ENCODE measurements at places on chromosomes 11 and 22.
A peak's percentile ranks its signal among the peaks of the same experiment; 100 is the strongest.

- DNase-seq = no peak
Observed at GRCh38 chr11:57255618-57256017, 18.6 kb upstream of the APLNR start.

DNA sequence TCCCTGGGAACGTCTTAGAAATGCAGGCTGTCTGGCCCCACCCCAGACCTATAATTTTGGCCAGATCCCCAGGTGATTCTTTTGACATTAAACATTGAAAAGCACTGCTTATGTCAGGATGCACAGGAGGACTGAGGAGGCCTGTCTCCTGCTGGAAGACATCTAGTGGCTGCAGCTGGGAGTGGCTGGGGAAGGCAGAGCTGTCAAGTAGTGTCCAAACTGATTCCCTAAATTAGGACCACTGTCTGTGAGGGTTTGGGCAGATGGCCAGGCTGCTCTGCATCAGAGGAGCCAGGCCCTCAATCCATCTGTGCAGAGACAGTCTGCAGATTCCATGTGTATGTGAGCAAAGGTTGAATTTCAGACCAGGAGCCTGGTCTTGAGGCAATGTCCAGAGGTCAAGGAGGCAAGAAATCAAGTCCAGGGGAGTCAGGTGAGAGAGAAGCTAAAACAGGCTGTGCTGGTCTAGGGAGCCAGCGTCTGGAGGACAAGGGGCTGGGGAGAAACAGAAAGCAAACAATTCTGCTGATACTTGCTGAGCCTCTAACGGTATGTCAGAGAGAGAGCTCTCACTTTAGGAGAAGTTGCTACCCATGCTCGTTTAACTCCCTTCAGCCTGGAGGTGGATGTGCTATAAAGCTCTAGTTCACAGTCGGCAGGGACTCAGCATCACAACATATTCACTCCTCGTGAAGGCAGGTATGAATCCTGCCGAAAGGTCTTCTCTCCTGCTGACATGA is 15.3 kb upstream of the SYTL2 start:
- DNase-seq = peak; percentile 53

GRCh38 chr11:133503236-133503635 is 29.1 kb downstream of the OPCML start:
- DNase-seq = no peak

GRCh38 chr11:86793307-86793706 is 7.0 kb upstream of the PRSS23 start:
- no peak for DNase-seq

GRCh38 chr11:11036848-11037732 is 179.2 kb upstream of the ZBED5 start:
- DNase-seq = peak; percentile 61

DNA sequence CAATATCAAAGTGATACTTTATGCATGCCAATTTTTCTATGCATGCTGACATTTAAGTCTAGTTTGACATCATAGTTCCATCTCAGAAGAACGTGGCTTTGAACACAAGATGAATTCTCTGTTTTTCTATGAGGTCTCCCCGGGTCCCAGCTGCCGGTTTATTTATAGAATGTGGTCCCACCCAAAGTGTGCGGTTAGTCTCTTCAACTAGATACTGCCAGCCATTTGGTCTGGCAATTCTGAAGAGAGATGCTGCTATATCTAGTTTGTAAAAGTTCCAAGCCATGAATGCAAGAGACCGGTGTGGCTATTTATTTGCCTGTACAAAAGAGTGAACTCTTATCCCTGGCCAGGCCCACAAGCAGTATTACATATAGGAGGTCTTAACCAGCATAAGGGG is 9.2 kb downstream of the OR5A2 start:
- no peak for DNase-seq

GRCh38 chr11:14908214-14908880 is 16.3 kb upstream of the CYP2R1 start:
- peak; percentile 60 for DNase-seq

DNA sequence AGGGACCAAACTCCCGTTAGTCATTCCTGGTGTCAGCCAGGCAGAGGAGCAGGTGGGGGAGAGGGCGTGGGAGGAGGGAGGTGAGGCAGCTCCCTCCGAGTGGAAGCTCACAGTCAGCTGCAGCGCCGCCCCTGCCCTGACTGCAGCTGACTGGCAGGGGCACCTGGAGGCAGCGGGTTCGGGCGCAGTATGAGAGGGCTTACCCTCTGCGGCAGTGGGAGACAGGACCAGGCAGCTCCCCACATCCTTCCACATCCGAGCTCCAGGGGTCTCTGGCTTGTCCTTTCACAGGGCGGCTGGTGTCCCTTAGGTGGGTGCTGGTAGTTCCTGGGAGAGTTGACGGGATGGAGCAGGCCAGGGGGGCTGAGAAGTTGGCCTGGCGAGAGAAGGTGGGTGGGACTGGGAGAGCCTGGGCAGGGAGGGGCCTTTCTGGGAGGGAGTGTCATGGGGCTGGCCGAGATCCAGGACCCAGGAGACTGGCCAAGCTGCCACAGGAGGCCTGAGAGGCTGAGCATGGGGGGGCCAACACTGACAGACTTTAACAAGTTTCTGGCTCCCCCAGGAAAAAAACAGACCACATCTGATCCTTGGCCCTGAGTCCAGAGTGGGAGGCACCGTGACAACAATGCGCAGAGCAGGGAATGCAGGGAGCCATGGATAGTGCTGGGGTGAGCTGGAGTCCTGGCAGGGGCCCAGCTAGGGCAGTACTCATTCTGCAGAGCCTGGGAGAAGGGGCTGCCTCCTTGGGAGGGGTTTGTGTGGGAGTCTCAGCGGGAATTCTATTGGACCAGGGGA is 4.9 kb downstream of the ADORA2A start:
- DNase-seq = peak; percentile 42

DNA sequence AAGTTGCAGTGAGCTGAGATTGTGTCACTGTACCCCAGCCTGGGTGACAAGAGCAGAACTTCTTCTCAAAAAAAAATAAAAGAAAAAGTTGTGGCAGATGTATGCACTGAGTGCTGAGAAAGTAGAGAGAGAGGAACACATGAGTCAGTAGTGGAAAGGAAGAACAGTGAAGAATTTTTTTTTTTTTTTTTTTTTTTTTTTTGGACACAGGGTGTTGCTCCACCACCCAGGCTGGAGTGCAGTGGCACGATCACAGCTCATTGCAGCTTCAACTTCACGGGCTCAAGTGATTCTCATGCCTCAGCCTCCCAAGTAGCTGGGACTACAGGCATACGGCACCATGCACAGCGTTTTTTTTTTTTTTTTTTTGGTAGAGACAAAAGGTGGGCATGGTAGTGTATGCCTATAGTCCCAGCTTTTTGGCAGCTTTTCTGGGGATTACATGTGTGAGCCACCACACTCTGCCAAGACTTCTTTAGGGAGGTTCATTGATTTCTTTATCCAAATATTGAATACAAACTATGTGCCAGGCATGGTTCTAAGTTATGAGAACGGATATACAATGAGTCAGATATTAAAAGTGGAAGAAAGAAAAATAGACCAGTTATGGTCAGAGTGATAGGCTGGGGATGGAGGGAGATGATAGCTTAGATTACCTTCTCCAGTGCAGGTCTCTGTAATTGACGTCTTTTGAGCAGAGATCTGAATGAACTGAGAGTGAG is 62.0 kb downstream of the YAP1 start:
- peak; percentile 81 for DNase-seq

GRCh38 chr11:74685338-74685737 is 45.9 kb downstream of the CHRDL2 start:
- DNase-seq = no peak

DNA sequence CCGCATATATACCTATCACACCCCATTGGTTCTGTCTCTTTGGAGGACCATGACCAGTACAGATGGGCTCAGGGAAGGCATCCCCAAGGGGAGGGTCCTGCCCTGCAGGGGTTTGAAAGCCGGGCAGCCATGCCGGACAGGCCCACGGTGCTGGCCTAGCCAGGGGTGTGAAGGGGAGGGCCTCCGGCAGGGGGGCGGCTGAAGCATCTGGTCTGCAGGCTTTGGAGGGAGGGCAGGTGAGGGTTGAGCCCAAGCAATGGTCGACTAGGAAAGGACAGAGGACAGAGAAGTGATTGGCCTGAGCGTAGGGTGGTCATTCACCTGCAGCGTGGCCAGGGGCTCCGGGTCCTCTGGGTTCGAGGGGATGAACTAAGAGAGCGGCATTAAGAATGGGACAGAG is 11.2 kb upstream of the CTSD start:
- no peak for DNase-seq

GRCh38 chr11:44430140-44430539 is 120.2 kb upstream of the ALX4 start:
- DNase-seq = no peak

- no peak for DNase-seq
Observed at GRCh38 chr22:44102856-44103255, 77.9 kb upstream of the PARVG start.

GRCh38 chr11:45245218-45246045 is 40.7 kb downstream of the SYT13 start:
- no peak for DNase-seq

GRCh38 chr11:32013603-32014002 is 77.3 kb upstream of the RCN1 start:
- DNase-seq = no peak

DNA sequence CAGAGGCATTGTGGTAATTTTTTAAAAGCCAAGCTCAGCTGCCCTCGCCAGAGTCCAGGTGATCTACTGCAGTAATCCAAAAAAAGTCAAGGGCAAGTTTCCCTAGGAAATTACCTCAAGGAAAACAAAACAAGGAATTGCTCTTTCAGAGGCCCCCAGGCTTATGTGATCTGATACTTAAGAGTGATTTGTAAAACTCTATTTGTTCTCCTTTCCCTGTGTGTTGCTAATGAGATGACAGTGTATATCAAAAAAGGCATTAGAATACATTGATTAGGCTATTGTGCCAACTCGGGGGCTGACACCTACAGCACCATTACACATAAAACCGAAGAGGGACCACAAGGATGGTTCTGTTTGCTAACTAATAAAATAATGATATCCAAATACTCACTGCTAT is 44.5 kb upstream of the CHRM4 start:
- DNase-seq = no peak

- DNase-seq = no peak
Observed at GRCh38 chr11:130223291-130223971, 63.8 kb downstream of the ST14 start.

- DNase-seq = no peak
Observed at GRCh38 chr22:36233796-36234195, 5.5 kb downstream of the APOL2 start.

DNA sequence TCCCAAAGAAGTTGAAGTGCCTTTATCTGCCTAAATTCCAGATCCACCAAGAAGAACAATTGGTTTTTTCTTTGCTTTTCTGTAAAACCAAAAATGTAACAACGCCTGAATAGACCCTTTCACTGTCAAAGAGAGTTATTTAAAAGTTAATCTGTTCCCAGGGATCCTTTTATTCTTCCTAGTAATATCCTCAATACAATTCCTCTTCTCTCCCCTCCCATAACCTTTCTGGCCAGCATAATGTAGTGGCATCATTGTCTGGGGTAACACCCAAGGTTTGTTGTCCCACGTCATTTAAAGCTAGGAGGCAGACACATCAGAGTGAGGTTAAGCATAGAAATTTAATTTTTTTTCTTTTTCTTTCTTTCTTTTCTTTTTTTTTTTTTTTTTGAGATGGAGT is 39.9 kb downstream of the MS4A2 start:
- DNase-seq = no peak

DNA sequence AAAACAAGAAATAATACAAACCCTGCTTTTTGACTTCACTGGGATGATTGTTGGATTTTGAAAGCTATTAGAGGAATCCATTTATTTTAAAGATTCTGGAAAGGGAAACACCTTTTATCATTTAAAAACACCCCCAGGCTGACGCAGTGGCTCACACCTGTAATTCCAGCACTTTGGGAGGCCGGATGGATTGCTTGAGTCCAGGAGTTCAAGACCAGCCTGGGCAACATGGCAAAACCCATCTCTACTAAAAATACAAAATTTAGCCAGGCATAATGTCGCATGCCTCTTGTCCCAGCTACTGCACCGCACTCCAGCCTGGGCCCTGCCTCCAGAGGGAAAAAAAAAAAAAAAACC is 317 bp upstream of the SCN2B start:
- no peak for DNase-seq

- DNase-seq = no peak
Observed at GRCh38 chr11:131865860-131866259, 495.4 kb downstream of the NTM start.

- peak; percentile 89 for DNase-seq
Observed at GRCh38 chr11:62880231-62880802, 379 bp upstream of the SLC3A2 start.

DNA sequence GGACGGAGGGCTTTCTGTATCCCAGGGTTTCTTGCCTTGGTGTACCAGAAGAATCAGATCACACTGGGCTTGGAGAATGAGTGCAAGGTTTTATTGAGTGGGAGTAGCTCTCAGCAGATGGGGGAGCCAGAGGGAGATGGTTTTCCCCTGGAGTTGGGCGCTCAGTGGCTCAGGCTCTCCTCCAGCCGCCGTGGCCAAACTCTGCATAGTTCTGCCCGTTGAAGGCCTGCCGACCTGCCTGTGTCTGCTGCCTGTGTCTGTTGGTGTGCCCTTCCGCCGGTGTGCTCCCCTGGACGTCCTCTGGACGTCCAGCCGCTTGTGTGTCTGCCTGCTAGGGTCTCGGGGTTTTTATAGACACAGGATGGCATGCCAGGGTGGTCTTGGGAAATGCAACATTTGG is 4.5 kb upstream of the ALKBH8 start:
- no peak for DNase-seq

DNA sequence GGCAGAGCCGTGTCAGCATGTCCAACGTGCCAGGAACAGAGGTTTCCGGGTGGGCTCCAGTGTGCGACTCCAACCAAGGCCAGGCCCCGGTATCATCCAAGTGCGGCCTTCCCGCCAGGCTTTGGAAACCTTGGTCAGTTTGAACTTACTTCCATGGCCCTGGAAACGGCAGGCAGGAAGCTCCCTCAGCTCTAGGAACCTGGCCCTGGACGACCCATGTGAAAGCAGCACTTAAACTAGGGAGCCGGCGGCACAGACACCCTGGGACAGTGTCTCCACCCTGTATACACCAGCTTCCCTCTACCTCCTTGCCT is 65.2 kb downstream of the MYH9 start:
- no peak for DNase-seq

DNA sequence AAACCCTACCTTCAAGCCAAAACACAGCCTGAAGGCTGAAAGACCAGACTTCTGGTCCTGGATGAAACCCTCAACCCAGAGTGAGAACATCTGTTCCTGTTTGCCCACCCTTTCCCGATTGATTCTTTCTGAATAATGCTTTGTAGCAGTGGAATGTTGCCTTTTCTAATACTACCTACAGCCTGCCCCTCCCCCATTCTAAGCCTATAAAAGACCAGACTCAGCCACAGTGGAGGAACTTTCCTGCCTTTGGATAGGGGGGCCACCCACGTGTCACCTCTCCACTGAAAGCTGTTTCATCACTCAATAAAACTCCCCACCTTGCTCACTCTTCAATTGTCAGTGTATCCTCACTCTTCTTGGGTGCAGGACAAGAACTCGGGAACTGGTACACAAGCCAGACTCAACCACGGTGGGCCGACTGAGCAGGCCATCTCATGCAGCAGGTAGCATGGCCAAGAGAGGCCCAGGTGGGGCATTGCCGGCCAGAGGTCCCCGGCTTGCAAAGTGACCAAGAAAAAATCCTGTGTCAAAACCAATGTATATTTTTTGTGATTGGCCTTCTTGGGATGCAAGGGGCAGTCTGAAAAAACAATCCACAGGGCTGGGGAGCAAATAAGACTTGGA is 6.6 kb upstream of the APOL6 start:
- DNase-seq = no peak

GRCh38 chr11:105719073-105719822 is 109.4 kb downstream of the GRIA4 start:
- DNase-seq = peak; percentile 96
